ENCODE measurements at places on chromosomes 6 and 20. TPM values are rescaled to one million over a fixed set of nuclear protein-coding genes. Genes with fewer than 3 reads are reported as not detected.

DNA sequence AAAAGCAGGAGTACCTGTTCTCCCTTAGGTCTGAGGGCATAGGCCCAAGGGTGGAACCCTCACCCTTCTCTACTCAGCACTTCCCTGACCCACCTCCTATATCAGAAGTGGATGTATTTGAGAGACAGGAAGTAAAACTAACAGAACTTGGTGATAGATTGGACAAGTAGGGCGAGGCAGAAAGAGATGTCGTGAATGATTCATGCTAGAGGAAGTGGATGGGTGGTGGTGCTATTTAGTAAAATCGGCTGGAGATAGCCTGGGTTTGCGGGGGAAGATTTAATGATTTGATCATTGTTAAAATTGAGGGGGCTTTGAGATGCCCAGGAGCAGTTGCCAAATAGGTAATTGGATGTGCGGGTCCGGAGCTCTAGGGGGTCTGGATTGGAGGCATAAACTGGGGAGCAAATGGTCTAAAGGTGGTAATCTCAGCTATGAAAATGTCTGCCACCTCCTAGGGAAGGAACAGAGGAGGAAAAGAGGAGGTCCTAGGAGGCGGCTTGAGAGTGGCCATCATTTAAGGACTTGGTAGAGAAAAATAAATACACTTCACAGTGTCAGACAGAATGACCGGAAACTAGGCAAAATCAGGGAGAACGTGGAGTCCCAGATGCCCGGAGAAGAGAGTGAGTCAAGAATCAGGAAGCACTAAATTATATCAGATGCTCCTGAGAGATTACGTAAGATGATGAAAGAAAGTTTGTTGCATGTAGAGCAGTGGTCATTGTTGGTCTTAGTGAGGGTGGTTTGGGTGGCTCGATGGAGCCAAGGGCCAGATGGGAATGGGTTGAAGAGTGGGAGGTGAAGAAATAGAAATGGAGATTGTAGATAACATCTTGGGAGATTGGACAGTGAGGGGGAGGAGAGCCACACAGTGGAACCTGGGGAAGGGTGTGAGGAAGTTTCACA, 142.0 kb downstream of the CEP57L1 start:
- DNase-seq, result no peak
- peak overlapping the region; percentile 7 for H3K4me3 ChIP-seq
- peak overlapping the region; percentile 9 for H3K27ac ChIP-seq
- peaks cover 20% of the 10 kb centered on the region for H3K4me1 ChIP-seq

GRCh38 chr6:135833771-135834170, 17.7 kb upstream of the PDE7B start:
- H3K36me3 ChIP-seq, result no peaks in the 10 kb centered on the region
- H3K27me3 ChIP-seq, result peaks cover 6% of the 10 kb centered on the region
- no peak overlapping the region for H3K4me3 ChIP-seq
- H3K4me1 ChIP-seq, result peaks cover 8% of the 10 kb centered on the region

- peaks cover 47% of the 10 kb centered on the region for H3K4me1 ChIP-seq
- no peak for DNase-seq
- H3K27ac ChIP-seq, result peak overlapping the region; percentile 96
- peaks cover 11% of the 10 kb centered on the region for H3K36me3 ChIP-seq
- H3K4me3 ChIP-seq, result peak overlapping the region; percentile 94
Measured at GRCh38 chr6:4021854-4022695, 56.9 kb downstream of the FAM217A start.

DNA sequence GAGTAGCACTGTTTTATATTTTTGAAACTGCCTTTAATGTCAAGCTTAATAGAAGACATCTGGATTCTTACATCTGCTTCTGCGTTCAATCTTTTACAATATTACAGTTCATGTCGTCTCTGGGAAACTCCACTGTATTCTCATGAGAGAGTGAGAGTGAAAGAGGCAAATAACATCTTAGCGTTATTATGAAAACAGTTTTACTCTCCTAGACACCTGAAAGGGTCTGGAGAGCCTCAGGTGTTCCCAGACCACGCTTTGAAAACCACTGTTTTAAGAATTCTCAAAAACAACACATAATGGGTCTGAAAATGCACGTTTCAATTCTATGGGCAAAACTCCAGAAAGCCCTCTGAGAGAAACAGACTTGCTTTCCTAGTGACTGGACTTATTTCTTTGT, 63.3 kb downstream of the ARHGAP18 start:
- H3K27ac ChIP-seq, result no peak overlapping the region
- peaks cover 30% of the 10 kb centered on the region for H3K4me1 ChIP-seq
- H3K36me3 ChIP-seq, result no peaks in the 10 kb centered on the region
- H3K4me3 ChIP-seq, result no peak overlapping the region
- no peak for DNase-seq
- no peaks in the 10 kb centered on the region for H3K27me3 ChIP-seq

GRCh38 chr6:14396826-14397517, 279.4 kb downstream of the CD83 start:
- no peaks in the 10 kb centered on the region for H3K36me3 ChIP-seq
- no peak for DNase-seq
- H3K4me3 ChIP-seq, result no peak overlapping the region
- no peaks in the 10 kb centered on the region for H3K27me3 ChIP-seq

DNA sequence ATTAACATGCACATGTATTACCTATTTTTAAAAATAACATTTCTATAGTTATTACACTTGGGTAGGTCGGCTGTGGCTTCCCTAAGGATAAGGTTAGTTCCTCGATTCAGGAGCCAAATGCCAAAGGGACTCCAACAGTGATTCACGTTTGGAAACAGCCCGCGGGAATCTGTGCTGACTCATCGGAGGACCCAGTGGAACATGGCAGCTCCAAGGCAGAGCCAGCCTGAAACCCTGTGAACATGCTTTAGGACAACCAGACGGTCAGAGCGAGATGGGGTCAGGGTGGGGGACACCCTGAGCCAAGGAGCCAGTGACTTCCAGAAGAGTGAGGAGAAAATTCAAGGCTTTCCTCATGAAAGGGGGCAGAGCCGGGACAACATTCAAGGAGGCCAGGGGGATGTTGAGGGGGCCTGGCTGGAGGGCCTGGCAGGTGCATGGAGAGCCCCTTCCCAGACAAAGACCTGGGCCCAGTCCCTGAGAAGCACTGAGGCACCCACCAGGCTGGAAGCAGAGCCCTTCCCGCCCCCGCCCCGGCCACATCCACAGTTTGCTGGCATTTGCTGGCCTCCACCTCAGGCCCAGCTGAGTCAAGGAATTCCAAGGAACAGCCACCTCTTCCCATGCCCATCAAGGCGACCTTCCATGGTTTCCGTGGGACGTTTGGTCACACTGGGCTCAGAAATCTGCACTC, 133.2 kb downstream of the SNX5 start:
- H3K4me1 ChIP-seq, result peaks cover 11% of the 10 kb centered on the region
- H3K27ac ChIP-seq, result no peak overlapping the region
- DNase-seq, result no peak
- no peaks in the 10 kb centered on the region for H3K36me3 ChIP-seq
- no peak overlapping the region for H3K4me3 ChIP-seq

DNA sequence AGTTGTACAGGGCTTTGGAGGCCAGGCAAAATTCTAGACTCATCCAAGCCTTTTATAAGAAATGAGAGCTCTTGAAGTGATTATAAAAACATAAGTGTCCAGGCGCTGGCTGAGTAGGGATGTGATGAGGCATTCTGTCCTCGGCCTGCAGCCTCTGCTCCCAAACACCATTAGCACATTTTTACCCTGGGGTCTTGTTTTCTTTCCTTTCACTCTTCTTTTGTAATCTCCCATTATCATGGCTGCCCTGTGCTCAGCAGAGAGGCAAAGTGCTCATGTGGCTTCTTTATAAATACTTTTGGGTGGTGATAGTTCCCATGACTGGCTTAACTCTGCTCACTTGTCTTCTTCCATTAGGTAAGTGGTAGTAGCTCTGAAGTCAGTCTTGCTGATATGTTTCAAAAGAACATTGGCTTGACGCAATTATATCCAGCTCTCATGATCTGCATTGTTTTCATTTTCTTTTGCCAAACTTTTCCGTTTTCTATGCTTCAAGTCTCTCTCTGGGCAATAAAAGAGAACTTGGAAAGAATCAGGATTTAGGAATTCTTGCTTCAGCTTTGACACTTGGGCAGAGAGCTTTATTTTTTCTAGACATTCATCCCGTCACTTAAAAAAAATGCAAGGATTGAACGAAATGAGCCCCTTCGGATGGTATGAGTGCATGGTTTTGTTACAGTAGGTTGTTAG, 61.1 kb downstream of the CAP2 start:
- no peak for DNase-seq
- H3K4me3 ChIP-seq, result no peak overlapping the region
- no peaks in the 10 kb centered on the region for H3K27me3 ChIP-seq
- peaks cover 14% of the 10 kb centered on the region for H3K4me1 ChIP-seq
- peaks cover 9% of the 10 kb centered on the region for H3K36me3 ChIP-seq

DNA sequence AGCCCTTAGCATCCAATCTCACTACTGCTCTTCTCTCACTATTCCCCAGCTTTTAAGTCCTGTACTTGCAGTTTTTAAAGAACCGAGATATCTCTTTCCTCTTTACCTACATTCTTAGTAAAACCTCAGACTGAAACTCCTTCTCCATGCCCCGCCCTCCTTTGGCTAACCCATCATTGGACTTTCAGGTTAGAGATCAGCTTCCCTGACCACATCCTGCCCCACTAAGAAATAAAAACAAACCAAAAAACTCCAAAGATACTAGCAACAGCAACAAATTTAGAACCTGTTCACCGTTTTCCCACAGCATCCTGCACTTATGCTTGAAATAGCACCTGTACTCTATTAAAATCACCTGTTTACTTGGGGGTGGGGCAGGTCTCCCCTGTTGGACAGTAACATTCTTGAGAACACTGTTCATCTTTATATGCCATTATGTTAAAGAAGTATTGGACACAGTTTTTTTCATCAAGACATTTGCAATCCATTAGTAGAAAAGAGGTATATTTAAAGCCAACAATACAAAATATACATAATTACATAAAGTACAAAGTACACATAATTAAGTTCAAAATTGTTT, 16.3 kb upstream of the SMAP1 start:
- no peaks in the 10 kb centered on the region for H3K36me3 ChIP-seq
- no peaks in the 10 kb centered on the region for H3K4me1 ChIP-seq
- H3K27ac ChIP-seq, result no peak overlapping the region
- DNase-seq, result no peak

DNA sequence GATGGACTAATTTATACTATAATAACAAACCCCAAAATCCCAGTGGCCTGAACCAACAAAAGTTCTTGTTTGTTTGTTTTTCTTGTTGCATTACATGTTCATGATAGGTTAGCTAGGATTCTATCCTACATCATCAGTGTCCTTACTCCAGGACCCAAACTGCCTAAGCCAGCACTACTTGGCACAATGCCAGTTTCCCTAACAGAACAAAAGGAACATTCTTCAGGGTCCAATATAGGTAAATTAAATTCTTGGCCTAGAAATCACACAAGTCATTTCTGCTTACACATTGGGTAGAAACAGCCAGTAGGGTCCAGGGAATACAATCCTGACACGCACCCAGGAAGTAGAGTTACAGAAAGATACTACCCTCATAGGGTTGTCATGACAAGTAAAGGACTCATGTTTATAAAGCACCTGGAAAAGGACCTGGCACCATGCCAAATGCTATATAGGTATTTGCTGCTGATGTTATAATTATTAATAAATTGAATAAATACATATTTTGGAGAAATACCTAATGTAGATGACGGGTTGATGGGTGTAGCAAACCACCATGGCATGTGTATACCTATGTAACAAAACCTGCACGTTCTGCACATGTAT, 38.8 kb downstream of the RCAN2 start:
- H3K27ac ChIP-seq, result no peak overlapping the region
- H3K27me3 ChIP-seq, result no peaks in the 10 kb centered on the region
- peaks cover 4% of the 10 kb centered on the region for H3K4me1 ChIP-seq
- no peak overlapping the region for H3K4me3 ChIP-seq
- DNase-seq, result no peak

DNA sequence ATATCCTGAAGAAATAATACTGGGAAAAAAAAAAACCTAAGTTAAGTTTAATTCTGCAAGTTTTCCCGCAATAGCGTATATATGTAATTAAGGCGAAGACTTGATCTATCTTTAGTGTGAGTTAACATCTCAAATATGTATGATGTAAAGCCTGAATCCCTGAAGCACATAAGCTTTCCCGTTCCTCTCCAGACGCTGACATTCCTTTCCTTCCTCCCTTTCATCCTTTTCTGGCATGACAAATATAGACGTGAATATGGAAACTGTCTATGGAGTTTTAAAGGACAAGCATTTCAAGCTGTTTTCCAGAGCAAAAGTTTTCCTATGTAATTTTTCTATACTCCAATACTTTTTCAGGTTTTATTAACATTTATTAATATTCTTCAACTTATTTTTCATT, 637.0 kb downstream of the COL12A1 start:
- no peaks in the 10 kb centered on the region for H3K36me3 ChIP-seq
- no peak overlapping the region for H3K4me3 ChIP-seq
- no peak overlapping the region for H3K27ac ChIP-seq
- H3K4me1 ChIP-seq, result no peaks in the 10 kb centered on the region
- DNase-seq, result no peak
- peaks cover 3% of the 10 kb centered on the region for H3K27me3 ChIP-seq

Gene EYA2
- total RNA-seq, result 8.1 TPM

Gene MPC1
- total RNA-seq, result 40.9 TPM

Gene DZANK1
- 6.5 TPM for total RNA-seq

Gene CYP24A1
- 7.1 TPM for total RNA-seq

Gene FRMD1
- 0.17 TPM for total RNA-seq
